ENCODE measurements at places on chromosomes 2 and 18.

GRCh38 chr2:218368621-218369153, 12.0 kb downstream of the CATIP start:
- no peak for DNase-seq

GRCh38 chr2:199278099-199278498, 179.6 kb downstream of the SATB2 start:
- no peak for DNase-seq

DNA sequence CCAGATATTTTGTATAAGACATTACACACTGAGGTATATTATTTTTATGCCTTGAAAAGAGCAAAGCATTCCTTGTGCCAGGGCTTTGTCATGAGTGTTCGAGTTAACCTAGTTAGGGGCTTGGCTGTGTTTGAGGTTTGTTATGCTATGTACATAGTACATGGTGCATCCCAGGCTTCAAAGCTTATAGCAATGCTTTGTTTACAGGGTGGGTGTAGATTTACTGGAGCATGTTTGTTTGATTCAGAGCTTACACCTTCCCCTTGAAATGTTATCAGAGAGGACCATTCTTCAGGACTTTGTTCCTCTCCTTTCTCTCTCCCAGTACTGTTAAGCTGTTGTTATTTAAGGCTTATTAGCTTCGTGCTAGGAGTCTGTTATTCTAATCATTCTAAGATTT, 738.7 kb upstream of the LRRTM4 start:
- no peak for DNase-seq

DNA sequence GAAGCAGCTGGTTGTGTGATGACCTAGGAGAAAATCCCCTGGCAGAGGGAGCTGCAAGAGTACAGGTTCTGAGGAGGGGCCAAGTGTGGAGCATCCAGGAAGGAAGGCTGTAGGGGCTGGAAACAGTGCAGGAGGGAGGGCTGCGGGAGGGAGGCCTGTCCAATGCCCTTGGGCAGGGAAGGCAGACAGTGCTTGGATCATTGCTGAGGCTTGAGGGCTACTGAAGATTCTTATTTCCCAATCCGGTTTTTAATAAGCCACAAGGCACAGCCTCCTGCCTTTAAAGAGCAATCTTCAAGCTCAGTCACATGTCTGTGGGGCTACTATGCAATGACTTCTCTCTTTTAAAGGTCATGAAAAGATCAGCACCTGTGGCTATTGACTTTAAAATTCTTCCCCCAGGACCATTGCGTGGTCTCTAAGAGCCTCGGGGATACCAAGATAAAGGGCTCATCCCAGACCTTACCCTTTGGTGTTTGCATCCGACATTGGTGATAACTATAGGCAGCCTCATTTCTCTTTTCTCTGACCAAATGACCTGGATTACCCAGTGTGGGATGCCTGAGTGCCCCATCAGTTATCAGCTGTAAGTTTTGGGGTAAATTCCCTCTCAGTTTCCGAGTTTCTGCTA, 149.6 kb downstream of the DOCK10 start:
- no peak for DNase-seq

DNA sequence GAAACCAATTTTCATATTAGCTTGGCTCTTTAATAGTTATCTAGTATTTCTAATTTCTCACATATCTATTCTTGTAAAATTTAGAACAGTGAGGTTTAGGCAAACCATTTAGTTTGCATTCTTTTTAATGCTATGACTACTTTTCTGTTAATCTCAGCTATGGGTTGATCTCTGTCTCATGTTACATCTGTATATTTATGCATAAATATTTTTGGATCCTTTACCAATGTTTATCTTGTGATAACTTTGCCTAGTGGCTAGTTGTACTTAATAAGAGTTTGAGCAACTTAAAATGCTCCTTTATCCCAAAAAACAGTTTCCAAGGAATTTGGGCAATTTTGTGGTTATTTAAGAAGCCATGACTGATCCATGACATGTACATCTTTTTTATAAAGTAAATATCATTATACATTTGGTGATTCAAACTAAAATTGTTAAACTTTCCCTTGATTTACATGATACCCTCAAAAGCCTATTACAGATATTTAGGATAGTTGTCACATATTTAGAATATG, 86.3 kb downstream of the R3HDM1 start:
- DNase-seq = no peak

DNA sequence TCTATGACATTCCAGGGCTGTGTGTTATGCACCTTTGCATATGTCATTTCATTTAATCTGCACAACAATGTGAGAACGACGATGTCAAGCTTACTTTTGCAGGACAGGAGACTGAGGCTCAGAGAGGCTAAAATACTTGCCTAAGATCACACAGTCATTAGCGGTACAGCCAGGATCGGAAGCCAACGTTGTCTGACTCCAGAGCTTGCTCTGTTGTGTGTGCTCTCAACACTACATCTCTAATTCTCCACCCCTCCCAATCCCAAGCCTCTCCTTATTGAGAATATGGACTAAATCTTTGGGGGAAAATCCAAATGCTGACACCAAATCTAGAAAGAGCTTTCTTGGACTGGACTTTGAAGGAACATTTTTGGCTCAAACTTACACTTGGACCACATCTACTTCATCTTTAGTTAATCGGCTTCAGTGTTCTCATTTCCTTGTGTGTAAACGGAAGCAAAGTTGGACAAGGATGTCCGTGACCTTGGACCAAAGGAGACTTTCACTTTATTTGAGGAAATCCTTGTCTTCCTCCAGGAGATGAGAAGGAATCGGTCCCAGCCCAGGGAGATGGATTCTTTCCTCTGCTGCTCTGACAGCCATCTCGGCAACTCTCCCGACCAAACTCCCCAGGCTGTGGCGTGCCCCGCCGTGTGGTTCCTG, 242.4 kb downstream of the LPIN1 start:
- no peak for DNase-seq

- DNase-seq = no peak
These were observed 50.6 kb downstream of the TTC32 start for GRCh38 chr2:19851116-19851695.

DNA sequence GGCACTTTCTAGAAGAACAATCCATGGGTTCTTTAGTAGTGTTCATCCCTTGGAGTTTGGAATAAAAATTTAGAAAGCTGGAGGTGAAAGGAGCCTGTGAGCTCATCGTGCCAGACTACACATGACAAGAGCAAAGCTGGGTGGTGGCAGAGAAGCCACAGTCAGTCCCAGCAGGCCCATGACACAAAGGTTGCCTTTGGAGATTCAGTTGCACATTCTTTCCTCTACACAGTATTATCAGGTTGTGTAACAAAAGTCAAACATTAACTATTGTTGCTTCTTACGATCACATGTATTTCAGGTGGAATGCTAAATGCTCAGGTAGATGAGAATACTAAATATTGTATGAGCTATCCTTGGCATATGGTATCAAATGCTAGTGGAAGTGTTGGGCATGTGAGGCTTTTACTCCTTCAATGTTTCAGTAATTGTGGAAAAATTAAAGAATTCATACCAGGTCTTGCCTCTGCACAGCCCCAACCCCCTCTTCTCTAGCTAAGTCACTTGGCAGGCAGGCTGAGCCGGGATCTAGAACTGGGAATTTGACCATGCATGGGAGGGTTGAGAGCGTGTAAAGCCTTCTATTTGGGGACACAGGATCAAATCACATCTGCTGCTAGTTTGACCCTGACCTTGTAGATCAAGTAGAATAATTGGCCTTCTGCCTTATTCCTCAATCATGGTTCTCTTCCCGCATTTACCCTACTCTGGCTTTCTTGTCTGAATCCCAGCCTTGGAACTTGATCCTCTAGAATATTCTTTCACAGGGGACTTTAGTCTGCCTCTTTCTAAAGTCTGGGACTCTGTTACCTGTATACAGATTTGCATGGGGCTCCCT, 230.9 kb downstream of the GCA start:
- DNase-seq = no peak

DNA sequence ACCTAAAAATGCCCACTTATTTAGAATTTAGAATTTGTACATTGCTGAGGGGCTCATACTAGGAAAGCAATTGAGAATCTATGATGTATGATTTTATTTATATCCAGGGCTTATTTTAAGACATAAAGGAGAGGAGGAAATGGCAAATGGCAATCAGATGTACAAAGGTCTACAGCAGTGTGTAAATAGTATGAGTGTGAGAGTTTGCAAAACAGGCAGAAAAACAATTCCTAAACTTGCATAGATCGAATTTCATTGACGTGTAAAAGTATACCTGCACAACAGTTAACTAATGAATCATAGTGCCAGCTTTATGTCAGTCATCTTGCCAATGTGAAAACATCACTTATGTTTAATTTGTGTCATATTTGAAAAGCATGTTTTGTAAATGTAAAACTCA, 718.7 kb upstream of the GCFC2 start:
- DNase-seq = no peak

DNA sequence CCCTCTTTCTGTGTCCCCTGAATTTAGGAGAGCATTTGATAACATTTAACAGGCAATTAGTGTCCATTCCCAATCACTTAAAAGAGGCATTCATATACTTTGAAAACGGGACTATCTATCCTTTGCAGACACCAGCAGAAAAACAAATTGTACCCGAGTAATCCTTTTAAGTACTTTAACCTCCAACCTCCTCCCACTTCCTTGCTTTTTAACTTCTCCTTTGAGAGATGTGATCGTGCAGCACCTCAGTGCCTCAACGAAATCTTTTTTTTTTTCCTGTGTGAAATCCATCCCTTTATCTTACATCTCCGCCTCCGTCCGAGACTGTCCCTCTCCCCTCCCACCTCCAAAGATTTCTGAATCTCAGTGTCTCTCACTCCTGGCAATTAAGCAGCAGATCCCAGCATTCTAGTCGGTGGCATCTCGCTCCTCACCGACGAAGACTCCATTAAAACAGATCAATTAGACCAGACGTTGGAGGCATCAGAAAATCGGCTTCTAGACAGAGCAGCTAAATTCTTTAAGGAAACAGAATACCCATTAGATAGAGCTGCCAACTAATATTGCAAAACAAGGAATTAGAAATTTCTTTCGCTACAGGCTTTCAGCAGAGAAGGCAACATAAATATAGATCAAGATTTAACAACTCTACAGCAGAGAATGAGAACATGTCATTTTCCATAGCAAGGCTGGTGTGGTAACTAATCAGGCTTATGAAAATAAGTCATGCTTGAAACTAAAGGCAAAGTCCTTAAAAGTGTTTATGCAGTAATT, 1.9 kb upstream of the TMEFF2 start:
- DNase-seq = no peak

GRCh38 chr2:132430895-132431294, 14.3 kb downstream of the GPR39 start:
- no peak for DNase-seq

DNA sequence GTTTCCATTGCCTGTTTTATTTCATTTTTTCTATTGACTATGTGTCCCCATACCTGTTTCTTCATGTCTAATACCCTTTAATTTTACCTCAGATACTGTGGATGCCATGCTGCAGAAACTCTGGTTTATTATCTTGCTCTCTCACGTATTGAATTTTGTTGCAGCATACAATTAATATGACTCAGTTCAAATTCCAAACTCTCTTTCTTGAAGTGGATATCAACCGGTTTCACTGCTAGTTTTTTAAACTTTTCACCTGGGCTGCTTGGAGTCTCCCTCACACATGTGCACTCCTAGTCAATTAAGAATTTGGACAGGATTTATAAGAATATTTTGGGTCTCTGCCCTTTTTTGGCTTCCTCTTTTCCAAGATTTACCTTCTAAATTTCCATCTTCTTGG, 70.6 kb upstream of the CAPN13 start:
- DNase-seq = no peak

GRCh38 chr2:239726631-239727181, 298.4 kb downstream of the NDUFA10 start:
- no peak for DNase-seq

GRCh38 chr2:15803543-15804245, 136.7 kb upstream of the MYCN start:
- DNase-seq = no peak

- no peak for DNase-seq
These were observed 114.7 kb upstream of the STON1 start for GRCh38 chr2:48414980-48415835.
